Stomach (tissue), 19 donors: ENCODE measurements at places on chromosomes 4 and X. TPM values are rescaled to one million over a fixed set of nuclear protein-coding genes. Genes with fewer than 3 reads are reported as not detected.

Gene AFF2
- total RNA-seq = not detected

DNA sequence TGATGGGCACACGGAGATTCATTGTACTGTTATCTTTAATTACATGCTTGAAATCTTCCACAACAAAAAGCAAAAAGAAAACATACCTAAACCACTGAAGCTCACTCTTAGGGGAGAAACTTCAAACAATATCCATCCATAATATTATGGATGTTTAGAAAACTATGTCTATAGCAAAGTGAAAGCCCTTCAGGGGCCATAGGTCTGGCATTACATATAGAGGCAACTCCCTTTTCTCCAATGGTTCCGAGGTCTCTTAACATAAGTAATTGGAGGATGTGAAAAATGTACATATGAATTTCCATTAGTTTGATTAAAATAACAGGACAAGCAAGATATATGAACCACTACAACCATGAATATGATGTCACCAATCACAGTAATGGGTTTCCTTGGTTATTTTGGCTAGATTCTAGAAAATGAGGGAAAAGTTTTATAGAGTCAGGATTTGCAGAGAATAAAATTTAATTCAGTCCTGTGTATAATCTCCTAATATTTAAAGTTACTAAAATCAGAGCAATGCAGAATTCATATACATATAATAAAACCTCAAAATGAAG is 10.8 kb downstream of the UGDH start:
- peak overlapping the region; percentile 88 for H3K27ac ChIP-seq
- H3K4me1 ChIP-seq = peaks cover 6% of the 10 kb centered on the region
- no peak for DNase-seq
- H3K27me3 ChIP-seq = no peaks in the 10 kb centered on the region
- peaks cover 70% of the 10 kb centered on the region for H3K36me3 ChIP-seq

DNA sequence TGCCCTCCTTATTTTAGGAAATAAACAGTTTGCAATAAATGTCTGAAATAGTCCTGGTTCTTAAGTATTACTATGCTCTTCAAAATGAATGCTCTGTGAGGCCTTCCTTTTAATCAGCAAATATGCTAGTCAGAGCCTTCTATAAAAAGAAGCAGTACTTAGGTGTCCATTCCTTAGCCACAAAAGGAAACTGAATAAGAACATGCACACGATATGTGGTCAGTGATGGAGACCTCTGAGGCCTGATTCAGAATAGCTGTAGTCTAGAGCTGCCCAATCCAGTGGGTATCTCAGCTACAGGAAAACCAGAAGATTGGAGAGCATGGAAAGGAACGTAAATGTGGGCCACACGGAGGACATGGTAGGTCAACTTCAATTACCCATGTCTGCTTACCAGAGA is 141.8 kb downstream of the RASL11B start:
- DNase-seq = no peak
- no peaks in the 10 kb centered on the region for H3K4me1 ChIP-seq
- no peaks in the 10 kb centered on the region for H3K27me3 ChIP-seq
- no peak overlapping the region for H3K4me3 ChIP-seq
- no peaks in the 10 kb centered on the region for H3K36me3 ChIP-seq

Gene NPNT
- not detected for total RNA-seq

Gene GAGE12E
- total RNA-seq = not detected

GRCh38 chrX:37922928-37923327 is 75.6 kb upstream of the DYNLT3 start:
- no peaks in the 10 kb centered on the region for H3K27me3 ChIP-seq
- DNase-seq = peak; percentile 4
- no peaks in the 10 kb centered on the region for H3K4me1 ChIP-seq

GRCh38 chr4:58809948-58810347 is 1699.8 kb upstream of the IGFBP7 start:
- no peak for DNase-seq
- H3K36me3 ChIP-seq = no peaks in the 10 kb centered on the region
- H3K27me3 ChIP-seq = no peaks in the 10 kb centered on the region
- no peak overlapping the region for H3K27ac ChIP-seq
- H3K4me1 ChIP-seq = no peaks in the 10 kb centered on the region

GRCh38 chr4:148444296-148445070 is 2.3 kb upstream of the NR3C2 start:
- peak; percentile 67 for DNase-seq
- peaks cover 27% of the 10 kb centered on the region for H3K4me1 ChIP-seq
- no peaks in the 10 kb centered on the region for H3K36me3 ChIP-seq
- peak overlapping the region; percentile 90 for H3K4me3 ChIP-seq
- peaks cover 7% of the 10 kb centered on the region for H3K27me3 ChIP-seq

DNA sequence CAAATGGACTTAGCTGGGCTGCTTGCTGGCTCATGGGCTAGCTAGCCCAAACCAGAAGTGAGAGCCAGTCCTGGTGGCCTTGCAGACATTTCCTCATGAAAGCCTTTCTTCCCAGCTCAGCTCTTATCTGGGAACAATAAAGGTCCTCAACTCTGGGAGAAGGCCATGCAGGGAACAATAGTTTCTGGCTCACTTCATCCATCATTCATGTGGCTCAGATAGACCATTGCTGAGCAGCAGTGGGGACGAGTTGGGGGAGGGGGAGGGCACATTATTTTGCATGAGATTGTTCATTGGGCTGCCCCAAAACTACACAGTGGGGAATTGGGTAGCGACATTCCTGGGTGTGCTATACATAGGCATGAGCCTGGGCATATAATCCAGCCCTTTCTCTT is 47.6 kb downstream of the NHSL2 start:
- H3K27me3 ChIP-seq = no peaks in the 10 kb centered on the region
- H3K4me1 ChIP-seq = no peaks in the 10 kb centered on the region
- no peak for DNase-seq
- H3K4me3 ChIP-seq = no peak overlapping the region

Gene SLC34A2
- total RNA-seq = 0.55 TPM

DNA sequence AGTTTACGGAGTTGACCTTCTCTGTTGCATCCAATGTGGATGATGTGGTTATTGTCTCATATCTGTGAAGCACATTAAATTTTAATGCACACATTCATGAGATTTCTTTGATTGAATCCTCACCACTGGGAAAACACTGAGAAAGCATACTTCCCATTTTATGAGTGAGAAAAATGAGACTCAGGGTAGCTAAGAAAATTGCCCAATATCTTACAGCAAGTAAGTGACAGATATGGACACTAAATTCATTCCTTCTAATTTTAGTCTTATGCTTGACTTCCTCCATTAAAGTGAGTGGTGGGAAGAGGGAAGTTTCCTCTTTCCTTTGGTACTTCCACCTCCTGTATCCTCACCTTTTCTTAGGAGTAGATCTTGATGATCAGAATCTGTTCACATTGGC is 504.8 kb upstream of the BOD1L1 start:
- no peaks in the 10 kb centered on the region for H3K27me3 ChIP-seq
- H3K4me1 ChIP-seq = no peaks in the 10 kb centered on the region
- H3K4me3 ChIP-seq = no peak overlapping the region
- no peak for DNase-seq

Gene CTSO
- 1.2 TPM for total RNA-seq

DNA sequence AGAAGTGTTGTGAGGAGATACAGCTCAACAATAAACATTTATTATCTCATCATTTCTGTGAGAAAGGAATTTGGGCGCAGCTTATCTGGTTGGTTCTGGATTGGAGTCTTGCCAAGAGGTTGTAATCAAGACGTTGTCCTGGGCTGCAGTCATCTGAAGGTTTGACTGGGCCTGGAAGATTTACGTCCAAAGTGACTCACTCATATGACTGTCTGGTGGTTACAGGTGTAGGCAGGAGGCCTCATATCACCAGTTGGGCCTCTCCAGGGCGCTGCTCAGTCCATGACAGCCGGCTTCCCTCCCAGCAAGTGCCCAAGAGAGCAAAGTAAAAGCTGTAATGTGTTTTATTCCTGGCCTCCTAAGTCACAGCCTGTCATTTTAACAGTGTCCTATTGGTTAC is 106.3 kb downstream of the USP46 start:
- H3K27ac ChIP-seq = no peak overlapping the region
- H3K36me3 ChIP-seq = no peaks in the 10 kb centered on the region
- no peaks in the 10 kb centered on the region for H3K4me1 ChIP-seq
- no peak for DNase-seq
- no peak overlapping the region for H3K4me3 ChIP-seq

Gene CPE
- total RNA-seq = 33.0 TPM

GRCh38 chr4:141739636-141740035 is 103.3 kb downstream of the IL15 start:
- H3K27me3 ChIP-seq = no peaks in the 10 kb centered on the region
- peaks cover 13% of the 10 kb centered on the region for H3K36me3 ChIP-seq
- no peak overlapping the region for H3K4me3 ChIP-seq
- H3K27ac ChIP-seq = no peak overlapping the region

DNA sequence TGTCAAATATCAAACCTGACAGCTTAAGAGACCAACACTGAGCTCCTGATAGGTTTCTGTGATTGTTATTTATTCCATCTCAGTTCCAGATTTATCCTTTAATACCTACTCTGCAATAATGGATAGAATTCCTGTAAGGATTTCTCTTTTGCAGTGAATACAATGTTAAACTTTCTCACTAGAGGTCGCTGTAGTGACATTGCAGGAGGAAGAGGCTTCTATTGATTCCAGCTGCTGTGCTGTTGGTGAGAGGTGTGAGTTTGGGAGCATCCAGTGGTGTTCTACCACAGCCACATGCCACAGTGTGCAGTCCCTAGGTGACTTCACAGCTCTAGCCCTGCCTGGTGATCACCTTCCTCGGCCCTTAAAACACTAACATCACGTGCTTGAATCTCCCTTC is 34.6 kb upstream of the DCAF8L2 start:
- H3K36me3 ChIP-seq = no peaks in the 10 kb centered on the region
- H3K4me1 ChIP-seq = no peaks in the 10 kb centered on the region
- DNase-seq = no peak
- no peaks in the 10 kb centered on the region for H3K27me3 ChIP-seq
- H3K27ac ChIP-seq = no peak overlapping the region
- H3K4me3 ChIP-seq = no peak overlapping the region

GRCh38 chr4:7398788-7399439 is 35.8 kb downstream of the PSAPL1 start:
- H3K27me3 ChIP-seq = peaks cover 34% of the 10 kb centered on the region
- H3K4me1 ChIP-seq = no peaks in the 10 kb centered on the region
- H3K4me3 ChIP-seq = no peak overlapping the region
- peak; percentile 13 for DNase-seq

Gene GLOD5
- not detected for total RNA-seq

Gene REPS2
- total RNA-seq = 22.5 TPM

DNA sequence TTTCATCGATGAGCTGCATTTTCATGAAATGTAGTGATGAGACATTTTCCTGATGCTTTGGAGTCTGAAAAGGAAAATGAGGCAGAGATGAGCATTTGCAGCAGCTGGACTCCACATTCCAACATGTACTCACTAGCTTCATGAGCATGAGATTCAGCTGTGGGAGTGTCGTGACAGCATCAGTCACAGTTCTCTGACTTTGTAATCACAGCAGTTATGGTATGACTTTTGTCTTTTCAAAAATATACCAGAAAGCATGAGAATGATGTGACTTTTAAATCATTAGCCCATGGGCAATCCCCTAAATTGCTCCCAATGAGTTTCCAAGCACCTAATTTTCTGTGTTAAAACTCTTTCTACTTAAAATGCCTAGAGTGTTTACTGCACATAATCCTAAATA is 18.3 kb upstream of the MSL3 start:
- H3K36me3 ChIP-seq = no peaks in the 10 kb centered on the region
- no peaks in the 10 kb centered on the region for H3K4me1 ChIP-seq
- DNase-seq = no peak
- no peak overlapping the region for H3K27ac ChIP-seq
- H3K4me3 ChIP-seq = no peak overlapping the region

Gene RAB33A
- total RNA-seq = not detected

Gene DMRTC1
- total RNA-seq = not detected

DNA sequence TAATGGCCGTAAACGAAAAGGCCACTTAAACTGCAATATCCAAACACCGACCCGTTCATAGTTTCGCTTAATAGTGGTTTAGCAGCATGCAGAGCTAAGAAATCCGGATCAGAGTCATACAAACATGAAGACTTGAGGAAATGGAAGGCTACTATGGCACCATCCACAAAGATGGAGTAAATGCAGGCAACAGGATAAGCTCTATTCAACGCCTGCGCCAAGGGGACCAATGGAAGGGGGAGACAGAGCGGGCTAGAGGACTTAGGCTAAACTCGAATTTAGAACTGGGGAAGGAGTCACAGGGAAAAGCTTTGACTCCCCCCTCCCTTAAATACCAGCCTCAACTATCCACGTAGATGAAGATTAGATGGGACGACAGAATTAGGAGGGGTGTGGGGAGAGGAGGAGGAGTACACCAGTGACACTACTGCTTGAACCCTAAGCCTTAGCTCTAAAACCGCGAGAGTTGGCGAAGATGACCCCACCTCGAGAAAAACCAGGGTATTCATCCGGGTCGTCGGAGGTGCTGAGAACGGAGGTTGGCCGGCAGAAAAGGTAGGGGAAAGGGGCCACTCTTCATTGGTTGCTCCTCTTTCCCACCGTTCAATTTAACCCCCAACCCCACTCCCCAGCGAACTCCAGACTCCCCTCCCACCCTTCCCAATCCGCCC is 3.5 kb downstream of the HUWE1 start:
- peak overlapping the region; percentile 87 for H3K27ac ChIP-seq
- H3K4me1 ChIP-seq = peaks cover 24% of the 10 kb centered on the region
- H3K4me3 ChIP-seq = peak overlapping the region; percentile 54
- H3K36me3 ChIP-seq = peaks cover 11% of the 10 kb centered on the region

GRCh38 chr4:140252742-140253555 is 99.0 kb upstream of the MAML3 start:
- no peaks in the 10 kb centered on the region for H3K36me3 ChIP-seq
- peak overlapping the region; percentile 64 for H3K4me3 ChIP-seq
- peak; percentile 74 for DNase-seq
- H3K27ac ChIP-seq = peak overlapping the region; percentile 92
- no peaks in the 10 kb centered on the region for H3K27me3 ChIP-seq
- peaks cover 37% of the 10 kb centered on the region for H3K4me1 ChIP-seq

GRCh38 chrX:142186103-142186502 is 19.0 kb downstream of the MAGEC2 start:
- no peaks in the 10 kb centered on the region for H3K4me1 ChIP-seq
- no peaks in the 10 kb centered on the region for H3K27me3 ChIP-seq
- no peak overlapping the region for H3K4me3 ChIP-seq
- DNase-seq = no peak
- H3K36me3 ChIP-seq = no peaks in the 10 kb centered on the region

- no peak for DNase-seq
- H3K27ac ChIP-seq = no peak overlapping the region
- no peak overlapping the region for H3K4me3 ChIP-seq
- H3K27me3 ChIP-seq = no peaks in the 10 kb centered on the region
- H3K36me3 ChIP-seq = no peaks in the 10 kb centered on the region
These were observed 161.4 kb upstream of the PACRGL start for GRCh38 chr4:20538905-20539304.

DNA sequence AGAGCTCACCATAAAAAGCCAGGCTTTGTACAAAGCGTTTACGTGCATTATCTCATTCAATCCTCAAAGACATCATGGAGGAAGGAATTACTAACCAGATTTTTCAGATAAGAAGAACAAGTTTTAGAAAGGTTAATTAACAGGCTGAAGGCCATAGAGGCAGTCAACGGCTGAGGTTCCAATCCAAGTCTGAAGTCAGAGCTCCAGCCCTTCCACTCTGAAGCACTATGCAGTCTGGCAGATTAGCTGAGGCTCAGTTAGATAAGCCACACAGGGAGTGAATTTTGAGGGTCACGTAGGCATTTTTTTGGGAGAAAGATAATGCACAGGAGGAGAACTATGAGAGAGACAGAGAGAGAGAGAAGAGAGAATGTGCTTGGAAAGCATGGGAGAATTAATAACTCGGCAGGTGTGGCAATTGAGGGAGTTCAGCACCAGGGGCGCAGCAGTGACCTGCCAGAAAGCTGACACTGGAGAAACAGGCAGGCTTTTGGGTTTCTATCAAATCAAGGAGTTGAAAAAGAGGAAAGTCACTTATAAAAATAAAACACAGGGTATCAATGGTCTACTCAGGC is 116.5 kb upstream of the NAP1L5 start:
- H3K27me3 ChIP-seq = no peaks in the 10 kb centered on the region
- H3K27ac ChIP-seq = no peak overlapping the region
- no peaks in the 10 kb centered on the region for H3K36me3 ChIP-seq
- peaks cover 88% of the 10 kb centered on the region for H3K4me1 ChIP-seq
- DNase-seq = peak; percentile 39
- no peak overlapping the region for H3K4me3 ChIP-seq
